Stimulated activated CD4-positive, alpha-beta T cell treated with anti-CD3 and anti-CD28 coated beads, Interleukin-1b, Interleukin-23, amount 100 ng/mL, for 24 hours (primary cell): ENCODE measurements at places on chromosomes 2 and 18.
A peak's percentile ranks its signal among the peaks of the same experiment; 100 is the strongest.

DNA sequence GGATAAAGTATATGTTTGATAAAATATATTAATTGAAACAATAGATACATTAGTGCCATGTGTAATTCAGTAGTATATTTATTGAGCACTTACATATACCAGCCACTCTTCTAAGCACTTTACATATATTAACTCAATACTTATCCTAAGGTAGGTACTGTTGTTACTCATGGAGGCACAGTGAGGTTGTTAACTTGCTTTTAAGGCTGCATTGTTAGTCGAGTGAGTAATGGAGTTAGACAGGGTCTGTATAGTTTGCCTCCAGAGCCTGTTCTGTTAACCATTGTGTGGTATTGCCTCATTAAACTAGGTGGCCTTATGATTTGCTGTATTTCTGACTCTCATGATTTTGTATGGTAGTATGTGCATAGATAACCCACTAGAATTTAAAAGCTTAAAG is 44.2 kb downstream of the LCLAT1 start:
- no peak for DNase-seq

GRCh38 chr2:102295566-102295965 is 15.8 kb upstream of the IL1RL1 start:
- no peak for DNase-seq

DNA sequence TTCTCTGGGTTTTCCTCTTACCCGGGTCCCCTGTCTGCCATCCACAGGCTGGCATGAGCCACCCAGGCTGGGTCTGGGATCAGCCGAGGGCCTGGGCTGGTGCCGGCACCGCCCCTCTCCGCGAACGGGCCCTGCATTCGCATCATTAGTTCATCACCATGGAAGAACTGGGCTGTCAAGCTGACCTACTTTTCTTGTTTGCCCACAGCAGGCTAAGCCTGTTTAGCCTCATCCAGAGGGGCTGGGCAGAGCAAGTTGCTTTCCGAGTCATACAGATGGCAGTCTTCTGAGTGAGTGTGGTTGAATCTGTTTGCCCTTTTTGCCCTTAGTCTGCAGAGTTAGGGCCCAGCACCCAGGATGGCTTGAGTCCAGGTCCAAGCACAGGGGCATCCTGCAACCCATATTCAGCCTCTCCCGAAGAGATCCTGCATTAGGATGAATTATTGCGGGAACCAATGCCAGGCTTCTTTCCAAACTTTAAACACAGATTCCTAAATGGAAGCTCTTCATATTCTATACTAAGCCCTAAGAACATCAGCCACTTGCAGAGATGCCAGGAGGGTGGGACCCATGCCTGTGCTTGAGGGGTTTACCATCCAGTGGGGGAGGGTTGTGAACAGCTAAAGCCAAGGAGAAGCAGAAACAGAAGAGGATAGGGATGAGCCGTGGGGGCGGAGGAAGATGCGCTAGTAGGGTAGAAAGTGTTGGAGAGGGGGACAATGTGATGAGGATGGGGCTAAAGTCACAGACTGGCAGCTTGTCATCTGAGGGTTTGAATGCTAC is 68.0 kb downstream of the NPAS2 start:
- no peak for DNase-seq

DNA sequence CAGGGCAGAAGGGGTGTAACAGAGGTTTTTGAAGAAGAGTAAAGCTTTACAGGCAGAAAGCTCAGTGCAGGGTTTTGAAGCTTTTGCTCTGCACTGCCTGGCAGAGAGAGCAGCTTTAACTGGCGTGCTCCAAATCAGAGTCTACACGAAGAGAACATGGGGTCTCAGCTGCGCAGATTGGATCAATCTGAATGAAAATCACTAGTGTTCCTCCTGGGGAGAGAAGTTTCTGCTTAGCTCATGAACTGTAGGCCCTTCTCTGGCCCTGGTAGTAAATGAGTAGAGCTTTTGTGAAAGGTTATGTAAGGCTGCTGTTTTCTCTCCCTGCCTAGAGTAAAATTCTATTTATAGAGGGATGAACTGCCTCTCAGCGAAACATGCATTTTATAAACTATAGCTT is 13.6 kb downstream of the DCC start:
- no peak for DNase-seq

GRCh38 chr2:136956050-136956449 is 190.7 kb downstream of the THSD7B start:
- DNase-seq: no peak

DNA sequence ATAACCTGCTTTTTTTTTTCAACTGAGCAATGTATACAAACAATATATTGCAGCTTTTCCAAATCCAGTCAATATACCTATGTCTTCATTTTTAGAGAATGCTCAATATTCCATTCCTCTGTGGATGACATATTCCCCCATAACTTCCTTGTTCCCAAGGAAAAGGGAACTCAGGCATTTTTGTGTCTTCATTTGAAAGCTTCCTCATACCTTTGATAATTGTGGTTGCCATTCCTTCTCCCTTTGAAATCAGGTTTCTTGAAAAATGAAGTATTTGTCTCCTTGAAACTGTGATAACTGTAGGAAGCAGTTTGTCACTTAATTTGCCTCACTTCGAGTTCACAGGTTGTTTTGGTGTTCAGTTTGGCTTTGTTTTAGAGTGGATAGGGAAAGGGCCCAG is 13.5 kb downstream of the ELAC1 start:
- no peak for DNase-seq

GRCh38 chr2:171317492-171318125 is 116.2 kb downstream of the METTL8 start:
- DNase-seq: peak; percentile 4

DNA sequence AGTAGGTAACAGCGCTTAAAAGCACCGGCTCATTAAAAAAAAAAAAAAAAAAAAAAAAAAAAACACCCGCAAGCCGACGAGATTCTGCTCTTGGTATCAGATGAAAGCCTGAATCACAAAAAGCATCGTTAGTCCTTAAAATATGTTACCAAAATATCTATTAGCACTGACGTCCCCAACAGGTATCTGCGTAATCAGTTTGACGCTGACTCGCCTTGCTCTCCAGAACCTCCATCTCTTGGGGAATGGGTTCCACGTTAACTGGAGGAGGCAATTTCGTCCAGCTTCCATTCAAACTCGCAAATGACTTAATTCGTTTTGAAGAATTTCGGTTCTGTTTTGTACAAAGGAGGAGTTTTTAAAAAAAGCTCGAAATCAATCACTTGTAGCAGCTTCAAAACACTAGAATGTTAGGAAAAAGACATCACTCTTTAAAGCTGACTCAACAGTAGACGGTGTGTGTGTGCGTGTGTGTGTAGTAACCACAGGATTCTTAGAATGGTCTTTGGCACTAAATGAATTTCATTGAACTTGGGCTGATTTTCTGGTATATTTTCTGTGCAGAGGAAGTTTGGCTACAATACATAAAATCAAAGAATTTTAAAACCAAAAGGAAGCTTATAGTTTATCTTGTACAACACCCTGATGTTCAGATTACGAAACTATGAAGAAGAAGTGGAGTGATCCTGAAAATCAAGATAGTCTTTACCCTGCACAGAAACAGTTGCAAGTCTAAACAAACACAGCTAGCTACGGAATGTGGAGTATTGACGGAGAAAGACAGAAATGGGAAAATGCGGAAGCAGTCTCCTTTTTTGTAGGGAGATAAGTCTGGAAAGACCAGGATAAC is 1.1 kb upstream of the PGAP1 start:
- DNase-seq: peak; percentile 8

DNA sequence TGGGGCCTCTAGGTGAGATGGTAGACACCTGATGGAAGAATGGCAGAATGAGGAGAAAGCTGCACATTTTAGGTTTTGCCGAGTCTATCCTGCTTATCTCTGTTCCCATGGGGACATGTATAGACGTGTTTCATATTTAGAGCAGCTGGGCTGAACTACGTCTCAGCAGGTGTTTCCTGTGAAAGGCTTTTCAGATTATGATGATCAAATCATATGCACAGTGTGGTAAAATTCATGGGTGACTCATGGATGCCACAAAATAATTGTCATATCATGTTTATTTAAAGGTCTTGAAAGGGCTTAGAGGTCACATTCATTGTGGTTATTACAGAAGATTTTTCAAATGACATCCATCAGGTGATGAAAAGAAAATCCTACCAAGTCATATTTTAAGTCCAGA is 90.5 kb downstream of the ICOS start:
- no peak for DNase-seq

DNA sequence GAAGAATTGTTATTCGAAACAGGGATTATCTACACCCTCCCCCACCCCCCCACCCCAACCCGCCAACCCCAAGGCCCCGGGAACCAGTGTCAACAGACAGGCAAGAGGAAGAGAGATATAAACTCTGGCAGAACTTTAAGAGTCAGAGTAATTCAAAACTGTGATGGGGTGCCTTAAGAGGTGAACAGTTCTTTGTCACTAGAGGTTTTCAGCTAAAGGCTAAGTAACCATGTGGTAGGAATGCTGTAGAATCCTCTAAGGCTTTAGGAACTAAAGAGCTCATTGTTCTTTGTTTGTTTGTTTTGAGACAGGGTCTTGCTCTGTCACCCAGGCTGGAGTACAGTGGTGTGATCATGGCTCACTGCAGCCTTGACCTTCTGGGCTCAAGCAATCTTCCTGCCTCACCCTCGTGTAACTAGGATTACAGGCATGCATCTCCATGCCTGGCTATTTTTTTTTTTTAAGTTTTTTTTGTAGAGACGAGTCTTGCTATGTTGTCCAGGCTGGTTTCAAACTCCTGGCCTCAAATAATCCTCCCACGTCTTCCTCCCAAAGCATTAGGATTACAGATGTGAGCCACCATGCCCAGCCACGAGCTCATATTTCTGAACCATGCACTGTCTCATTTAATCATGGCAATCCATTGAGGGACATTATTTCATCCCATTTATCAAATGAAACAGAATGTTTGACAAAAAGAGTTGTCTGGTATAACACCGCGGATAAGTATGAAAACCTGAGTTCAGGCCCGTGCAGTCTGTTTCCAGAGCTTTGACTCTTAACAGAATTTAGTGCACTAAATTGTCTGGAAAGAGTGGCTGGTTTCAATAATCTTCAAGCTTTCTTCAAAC is 20.8 kb upstream of the TMEM17 start:
- DNase-seq: no peak

DNA sequence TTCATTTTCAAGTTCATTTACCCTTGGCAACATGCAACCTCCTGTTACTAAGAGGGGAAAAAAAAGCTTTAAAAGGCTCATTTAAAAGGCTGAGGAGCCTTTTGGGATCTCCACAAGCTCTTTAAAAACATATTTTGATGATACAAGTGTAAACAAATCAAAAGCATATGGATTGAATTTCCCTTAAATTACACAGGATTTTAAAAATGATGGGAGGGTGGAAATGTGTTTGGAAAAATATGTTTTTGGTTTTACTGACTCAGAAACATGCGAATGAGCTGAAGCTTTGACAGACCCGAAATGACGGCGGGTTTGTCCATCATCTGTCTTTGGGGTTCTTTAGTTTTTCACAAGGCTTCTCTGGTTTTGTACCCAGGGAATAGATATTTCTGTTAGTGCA is 180.6 kb upstream of the CCDC68 start:
- DNase-seq: no peak

DNA sequence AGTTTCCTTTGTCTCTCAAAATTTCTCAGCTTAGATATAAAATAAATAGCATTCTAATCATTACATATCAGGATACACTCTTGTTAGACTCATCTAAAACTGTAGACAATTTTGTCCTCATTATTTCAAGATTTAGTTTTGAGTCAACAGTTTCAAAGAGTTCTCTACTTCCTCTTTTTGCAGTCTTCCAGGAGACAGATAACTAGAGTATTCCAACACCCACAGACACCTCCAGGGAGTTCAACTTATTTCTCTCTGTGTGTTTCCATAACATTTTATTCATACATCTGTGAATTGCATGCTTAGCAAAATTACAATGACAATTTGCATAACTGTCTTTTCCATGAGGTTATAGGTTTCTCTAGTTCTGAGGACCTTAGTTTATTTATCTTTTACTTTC is 166.6 kb upstream of the HNMT start:
- no peak for DNase-seq

- no peak for DNase-seq
Measured at GRCh38 chr18:31098878-31099277, 3.3 kb downstream of the DSC2 start.

DNA sequence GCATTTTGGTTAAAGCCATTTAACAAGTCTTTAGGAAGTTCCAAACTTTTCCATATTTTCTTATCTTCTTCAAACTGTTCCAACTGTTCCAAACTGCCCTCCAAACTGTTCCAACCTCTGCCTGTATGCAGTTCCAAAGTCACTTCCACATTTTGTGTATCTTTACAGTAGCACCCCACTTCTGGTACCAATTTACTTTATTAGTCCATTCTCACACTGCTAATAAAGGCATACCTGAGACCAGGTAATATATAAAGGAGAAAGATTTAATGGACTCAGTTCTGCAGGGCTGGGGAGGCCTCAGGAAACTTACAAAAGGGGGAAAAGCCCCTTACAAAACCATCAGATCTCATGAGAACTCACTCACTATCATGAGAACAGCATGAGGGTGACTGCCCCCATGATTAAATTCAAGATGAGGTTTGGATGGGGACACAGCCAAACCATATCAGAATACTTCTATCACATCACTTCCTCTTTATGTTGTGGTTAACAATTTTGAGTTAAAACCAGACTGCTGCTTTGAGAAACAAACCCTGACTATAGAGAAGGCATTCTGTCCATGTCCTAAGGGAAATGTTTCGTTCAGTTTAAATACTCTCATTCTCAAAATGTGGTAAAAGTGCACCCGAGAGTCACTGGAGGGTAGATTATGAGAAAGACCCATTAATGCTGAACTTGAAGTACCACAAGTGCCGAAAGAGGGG is 11.0 kb downstream of the IL18R1 start:
- DNase-seq: no peak

GRCh38 chr2:46887028-46887885 is 28.3 kb downstream of the MCFD2 start:
- DNase-seq: no peak

DNA sequence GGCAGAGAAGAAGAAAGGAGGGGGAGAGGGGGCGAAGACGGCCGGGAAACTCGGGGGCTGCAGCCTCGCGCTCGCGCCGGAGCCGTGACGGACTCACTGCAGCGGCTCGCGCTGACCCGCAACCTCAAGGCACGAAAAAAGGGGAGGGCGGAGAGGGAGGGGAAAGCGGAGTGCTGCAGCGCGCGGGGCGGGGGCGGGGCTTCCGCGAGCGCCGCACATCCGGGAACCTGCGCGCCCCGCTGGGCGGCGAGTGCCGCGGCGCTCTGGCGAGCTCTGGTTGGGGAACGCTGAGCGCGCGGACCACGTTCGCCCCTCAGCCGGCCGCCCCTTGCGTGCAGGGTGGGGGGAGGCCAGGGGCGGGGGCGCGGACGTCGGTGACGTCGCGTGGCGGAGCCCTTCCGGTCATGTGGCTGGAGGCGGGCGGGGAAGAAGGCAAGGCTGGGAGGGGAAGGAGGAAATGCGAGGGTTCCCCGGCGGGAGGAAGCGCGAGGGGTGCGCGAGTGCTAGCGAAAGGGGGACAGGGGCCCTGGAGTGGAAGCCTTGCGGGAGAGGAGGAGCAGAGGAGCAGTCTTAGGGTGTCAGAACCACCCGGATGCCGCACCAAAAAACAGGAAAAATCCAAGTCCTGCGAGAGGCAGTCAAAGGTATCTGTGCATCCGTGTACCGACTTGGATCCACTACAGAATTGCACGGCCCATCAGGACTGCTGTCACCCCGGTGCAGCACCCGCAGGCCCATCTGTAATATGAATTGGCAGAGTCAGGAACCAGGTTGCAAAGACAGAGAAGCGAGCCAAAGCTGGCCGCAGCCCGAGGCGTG is at the start of gene PPP3R1:
Gene PPP3R1, minus strand, starts transcription at position 133 of the 819 bp plus-strand sequence. CDS start 405 bp downstream, outside the sequence.
- peak; percentile 91 for DNase-seq
